Stimulated activated CD4-positive, alpha-beta T cell treated with anti-CD3 and anti-CD28 coated beads, Interleukin-1b, Interleukin-23, amount 100 ng/mL, for 1 hour (primary cell): ENCODE measurements at places on chromosomes 3 and 15.

DNA sequence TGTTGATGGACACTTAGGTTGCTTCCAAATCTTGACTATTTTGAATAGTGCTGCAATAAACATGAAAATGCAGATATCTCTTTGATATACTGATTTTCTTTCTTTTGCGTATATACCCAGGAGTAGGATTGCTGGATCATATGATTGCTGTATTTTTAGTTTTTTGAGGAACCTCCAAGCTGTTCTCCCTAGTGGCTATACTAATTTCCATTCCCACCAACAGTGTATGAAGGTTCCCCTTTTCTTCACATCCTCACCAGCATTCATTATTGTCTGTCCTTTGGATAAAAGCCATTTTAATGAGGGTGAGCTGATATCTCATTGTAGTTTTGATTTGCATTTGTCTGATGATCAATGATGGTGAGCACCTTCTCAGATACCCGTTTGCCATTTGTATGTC, 12.5 kb downstream of the PATL2 start:
- no peak for DNase-seq

DNA sequence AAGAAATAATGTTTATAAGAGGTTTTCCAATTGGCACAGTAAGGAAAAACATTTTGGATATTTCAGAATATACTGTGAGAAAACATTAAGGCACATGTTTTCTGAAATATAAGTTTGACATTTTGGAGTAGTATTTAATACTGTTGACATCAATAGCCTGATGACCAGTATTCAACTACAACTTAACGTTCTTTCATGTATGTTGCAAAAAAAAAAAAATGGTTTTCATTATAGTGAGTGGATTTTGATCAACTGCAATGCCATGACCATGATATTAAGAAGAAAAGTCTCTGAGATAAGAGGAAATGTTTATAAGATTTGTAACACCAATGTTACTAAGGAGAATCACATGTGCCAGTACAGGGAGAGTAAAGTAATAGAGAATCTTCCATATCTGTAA, 252.8 kb upstream of the RORA start:
- no peak for DNase-seq

DNA sequence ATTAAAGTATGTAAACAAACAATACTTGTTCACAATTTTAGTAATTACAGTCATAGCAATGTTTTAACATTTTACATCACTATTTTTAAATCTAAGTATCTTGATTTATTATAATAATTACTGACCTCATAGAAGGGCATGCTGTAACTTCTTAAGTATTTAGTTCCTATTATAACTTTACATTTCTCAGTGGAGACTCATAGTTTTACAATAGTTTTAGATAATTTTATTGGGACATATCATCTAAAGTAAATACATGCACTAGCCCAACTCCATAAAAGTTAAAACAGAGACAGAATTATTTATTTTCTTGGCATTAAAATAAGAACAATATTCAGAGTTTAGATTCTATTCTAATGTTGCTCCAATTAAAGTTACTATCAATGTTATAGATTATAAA, 466.5 kb upstream of the BCHE start:
- no peak for DNase-seq

- DNase-seq = no peak
Measured at GRCh38 chr3:27279123-27279522, 90.1 kb downstream of the NEK10 start.

DNA sequence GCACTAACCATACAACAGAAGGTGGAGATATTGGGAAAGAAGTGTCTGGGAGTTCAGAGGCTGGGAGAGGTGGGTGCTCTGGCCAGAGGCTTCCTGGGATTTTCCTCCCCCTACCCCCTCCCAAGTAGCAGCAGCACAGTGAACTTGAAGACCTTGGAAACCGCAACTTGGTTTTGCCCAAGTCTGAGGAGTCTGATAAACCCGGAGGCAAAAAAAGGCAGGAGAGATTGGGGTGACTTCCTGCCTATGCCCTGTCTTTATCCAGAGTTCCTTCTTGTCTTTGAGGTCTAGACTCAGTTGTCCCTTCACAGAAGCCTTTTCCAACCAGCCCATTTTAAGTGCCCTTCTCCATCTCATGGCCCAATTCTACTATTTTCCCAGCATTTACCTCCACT, 25.4 kb upstream of the THRB start:
- DNase-seq = no peak

DNA sequence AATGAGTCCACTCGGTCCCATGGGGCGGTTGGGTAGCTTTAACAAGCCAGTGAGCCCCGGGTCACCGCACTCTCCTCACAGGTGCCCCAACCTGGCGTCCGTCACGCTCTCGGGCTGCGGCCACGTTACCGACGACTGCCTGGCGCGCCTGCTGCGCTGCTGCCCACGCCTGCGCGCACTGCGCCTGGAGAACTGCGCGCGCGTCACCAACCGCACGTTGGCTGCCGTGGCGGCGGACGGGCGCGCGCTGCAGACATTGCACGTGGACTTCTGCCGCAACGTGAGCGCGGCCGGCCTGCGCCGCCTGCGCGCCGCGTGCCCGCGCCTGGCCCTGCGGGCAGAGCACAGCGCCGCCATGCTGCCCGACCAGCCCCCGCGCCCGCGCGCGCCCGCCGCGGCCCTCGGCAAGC, 3.4 kb downstream of the FBXL22 start:
- peak; percentile 73 for DNase-seq

DNA sequence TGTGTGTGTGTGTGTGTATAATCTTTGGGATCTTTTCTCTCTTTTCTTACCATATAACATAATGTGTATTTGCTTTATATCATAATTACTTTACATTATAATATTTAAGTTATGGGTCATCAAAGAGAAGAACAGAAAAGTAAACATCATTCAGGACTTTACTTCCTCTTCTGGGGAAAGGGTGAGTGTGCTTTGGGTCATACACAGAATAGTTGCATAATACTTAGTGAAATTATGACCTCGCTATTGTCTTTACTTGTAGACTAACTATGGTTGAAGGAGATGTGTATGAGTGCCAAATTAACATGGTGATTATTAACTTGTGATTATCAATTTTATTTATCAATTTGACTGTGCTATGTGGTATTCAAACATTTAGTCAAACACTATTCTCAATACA, 1086.9 kb downstream of the DIPK2A start:
- DNase-seq = no peak

GRCh38 chr3:139930211-139930610, 4.8 kb upstream of the CLSTN2 start:
- DNase-seq = no peak

DNA sequence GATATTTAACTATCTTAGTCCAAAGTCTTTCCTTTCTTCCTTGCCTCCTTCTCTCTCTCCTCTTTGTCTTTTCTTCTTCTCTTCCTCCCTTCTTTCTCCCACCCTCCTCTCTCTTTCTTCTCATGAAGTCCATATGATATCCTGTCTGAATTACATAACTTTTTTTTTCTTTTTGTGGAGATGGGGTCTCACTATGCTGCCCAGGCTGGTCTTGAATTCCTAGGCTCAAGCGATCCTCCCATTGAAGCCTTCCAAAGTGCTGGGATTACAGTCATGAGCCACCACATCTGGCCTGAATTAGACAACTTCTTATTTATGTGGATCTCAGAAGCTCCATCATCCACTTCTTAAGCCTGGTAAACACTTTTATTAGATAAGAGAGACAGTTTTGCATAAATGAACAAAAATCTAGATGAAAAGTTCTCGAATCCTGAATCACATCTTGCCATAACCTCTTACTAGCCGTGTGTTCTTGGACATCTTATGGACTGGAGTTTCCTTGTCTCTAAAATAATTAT, 206.5 kb downstream of the LPP start:
- DNase-seq = no peak

DNA sequence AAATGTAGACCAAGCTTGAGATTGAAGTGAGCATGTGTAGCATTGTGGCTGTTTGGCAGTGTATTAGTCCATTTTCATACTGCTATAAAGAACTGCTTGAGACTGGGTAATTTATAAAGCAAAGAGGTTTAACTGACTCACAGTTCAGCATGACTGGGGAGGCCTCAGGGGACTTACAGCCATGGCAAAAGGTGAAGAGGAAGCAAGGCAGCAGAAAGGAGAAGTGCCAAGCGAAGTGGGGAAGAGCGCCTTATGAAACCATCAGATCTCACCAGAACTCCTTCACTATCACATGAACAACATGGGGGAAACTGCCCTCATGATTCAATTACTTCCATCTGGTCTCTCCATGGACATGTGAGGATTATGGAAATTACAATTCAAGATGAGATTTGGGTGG, 8.6 kb upstream of the CERS3 start:
- DNase-seq = no peak

DNA sequence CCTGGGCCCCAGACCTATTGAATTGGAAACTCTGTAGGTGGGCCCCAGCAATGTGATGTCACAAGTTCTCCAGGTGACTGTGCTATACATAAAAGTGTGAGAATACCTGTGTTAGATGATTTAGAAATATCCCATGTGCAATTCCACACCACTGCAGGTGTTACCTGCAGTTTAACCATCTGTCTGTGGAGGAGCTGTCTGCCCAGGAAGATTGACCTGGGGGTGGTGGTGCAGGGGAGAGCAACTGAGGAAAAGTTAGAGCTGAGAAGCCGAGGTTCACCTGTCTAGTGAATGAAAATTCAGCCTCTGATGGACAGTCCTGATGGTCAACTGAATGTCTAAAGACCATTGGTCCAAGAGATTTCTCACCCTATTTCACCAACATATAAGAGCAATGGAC, 132.2 kb upstream of the SLC24A5 start:
- no peak for DNase-seq

DNA sequence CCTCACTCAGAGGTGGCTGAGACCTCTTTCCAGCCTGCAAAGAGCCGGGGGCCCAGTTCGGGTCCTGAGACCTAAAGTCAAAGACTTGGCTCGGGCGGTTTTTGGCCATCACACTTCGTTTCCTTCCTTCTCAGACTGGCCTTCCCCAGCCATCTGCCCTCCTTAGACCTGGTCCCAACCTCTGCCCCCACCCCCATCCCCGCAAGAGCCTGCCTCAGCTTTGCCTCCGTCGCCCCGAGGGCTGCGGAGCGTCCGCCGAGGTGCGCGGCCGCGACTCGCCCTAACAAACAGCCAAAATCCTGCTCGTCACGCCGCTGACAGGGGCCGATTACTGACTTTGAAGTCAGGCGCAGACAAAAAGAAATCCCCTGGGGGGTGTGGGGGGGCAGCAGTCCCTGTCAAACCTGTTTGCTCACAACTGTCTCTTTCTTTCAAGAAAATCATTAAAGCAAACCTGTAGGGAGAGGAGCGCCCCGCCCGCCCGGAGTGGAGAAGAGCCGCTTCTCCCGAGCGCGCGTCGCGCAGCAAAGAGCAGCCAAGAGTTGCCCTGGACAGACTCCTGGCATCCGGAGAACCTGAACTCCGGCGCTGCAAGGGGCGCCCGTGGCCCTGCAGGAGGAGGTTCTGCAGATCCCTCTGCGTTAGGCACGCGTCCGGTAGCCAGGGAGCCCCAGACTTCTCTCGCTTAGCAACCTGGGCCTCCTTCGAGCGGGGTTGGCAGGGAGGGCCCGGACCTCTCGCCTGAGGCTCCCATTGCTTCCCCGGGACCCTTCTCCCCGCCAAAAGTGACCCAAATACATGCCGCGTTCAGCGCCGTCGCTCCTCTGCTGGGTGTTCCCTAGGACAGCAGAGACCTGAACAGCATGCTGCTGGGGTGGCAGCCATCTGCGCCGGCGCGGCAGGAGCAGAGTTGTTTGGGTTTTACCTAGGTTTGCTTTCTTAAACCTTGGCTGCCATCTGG, 4.5 kb downstream of the SOX14 start:
- no peak for DNase-seq

DNA sequence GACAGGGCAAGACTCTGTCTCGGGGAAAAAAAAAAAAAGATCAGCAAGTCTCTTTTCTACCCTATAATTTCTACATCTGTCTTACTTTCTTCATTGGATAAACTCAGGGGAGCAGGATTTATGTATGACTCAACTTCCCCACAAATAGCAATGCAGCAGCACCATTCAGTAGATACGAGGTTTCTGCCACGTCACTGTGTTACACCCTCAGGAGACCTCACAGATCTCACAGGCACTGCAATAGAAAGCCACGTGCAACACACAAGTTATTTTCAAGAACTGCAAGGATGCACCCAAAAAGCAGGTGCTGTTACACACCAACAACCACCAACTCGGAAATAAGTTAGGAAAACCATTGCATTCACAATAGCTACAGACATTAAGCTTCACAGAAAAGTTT, 30.2 kb downstream of the TSPAN3 start:
- DNase-seq = no peak

DNA sequence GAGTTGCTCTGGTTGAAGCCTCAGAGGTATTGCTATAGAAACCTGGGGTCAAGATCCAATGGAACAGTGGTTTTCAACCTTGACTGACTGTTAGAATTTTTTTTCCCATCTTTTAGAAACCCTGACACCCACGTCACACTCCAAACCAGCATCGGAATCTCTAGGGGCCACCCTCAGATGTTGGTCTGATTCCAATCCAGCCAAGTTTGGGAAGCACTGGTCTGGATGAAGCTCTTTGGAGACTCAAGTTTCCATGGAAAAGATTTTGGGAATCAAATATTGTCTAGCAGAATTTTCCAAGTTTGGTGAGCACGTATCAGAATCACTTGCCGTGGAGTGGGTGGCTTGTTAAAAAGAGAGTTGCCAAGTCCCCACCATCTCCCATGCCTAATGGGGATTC, 103.8 kb downstream of the THSD4 start:
- no peak for DNase-seq

- no peak for DNase-seq
Measured at GRCh38 chr15:79401301-79401700, 30.8 kb upstream of the MINAR1 start.

GRCh38 chr3:188528396-188528795, 374.4 kb downstream of the LPP start:
- no peak for DNase-seq

DNA sequence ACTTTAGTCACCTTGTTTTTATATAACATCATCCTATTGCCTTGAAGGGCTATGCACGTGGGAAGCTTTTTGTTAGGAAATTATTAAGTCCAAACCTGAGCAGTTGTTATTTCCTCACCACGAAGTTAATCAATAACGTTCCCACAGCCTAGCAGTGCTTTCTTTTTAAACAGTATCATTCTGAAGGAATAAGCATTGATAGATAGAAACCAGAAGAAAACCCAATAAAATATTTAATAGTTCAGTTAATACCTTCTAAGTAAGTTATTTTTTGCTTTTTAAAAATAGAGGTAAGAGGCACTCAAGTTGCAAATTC, 149.3 kb downstream of the KCNMB2 start:
- no peak for DNase-seq

GRCh38 chr3:144181062-144181461, 209.4 kb downstream of the DIPK2A start:
- DNase-seq = no peak

- no peak for DNase-seq
Measured at GRCh38 chr3:151037746-151038477, 47.6 kb upstream of the MED12L start.

GRCh38 chr3:33184863-33185262, 33.7 kb downstream of the SUSD5 start:
- DNase-seq = no peak

- DNase-seq = no peak
Measured at GRCh38 chr15:52095597-52096262, 16.8 kb downstream of the BCL2L10 start.

DNA sequence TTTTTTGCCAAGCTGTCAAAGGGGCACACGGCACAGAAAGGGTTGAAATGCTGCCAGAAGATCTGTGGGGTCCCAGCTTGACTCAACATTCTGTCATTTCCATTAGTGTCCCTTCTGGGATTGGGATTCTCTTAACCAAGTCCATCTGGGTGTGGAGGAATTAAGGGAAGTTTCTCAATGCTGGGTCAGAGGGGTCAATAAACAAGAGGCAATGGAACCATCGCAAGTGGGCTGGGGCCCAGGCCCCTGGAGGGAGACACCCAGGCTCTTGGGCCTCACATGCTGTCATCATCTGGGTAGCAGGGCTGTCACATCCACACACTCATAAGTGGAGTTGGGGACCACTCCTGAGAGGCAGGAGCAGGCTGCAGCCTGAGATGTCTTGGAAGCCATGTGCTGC, 8.1 kb upstream of the APOD start:
- no peak for DNase-seq
